ENCODE measurements at places on chromosomes 6 and 20. TPM values are rescaled to one million over a fixed set of nuclear protein-coding genes. Genes with fewer than 3 reads are reported as not detected.

DNA sequence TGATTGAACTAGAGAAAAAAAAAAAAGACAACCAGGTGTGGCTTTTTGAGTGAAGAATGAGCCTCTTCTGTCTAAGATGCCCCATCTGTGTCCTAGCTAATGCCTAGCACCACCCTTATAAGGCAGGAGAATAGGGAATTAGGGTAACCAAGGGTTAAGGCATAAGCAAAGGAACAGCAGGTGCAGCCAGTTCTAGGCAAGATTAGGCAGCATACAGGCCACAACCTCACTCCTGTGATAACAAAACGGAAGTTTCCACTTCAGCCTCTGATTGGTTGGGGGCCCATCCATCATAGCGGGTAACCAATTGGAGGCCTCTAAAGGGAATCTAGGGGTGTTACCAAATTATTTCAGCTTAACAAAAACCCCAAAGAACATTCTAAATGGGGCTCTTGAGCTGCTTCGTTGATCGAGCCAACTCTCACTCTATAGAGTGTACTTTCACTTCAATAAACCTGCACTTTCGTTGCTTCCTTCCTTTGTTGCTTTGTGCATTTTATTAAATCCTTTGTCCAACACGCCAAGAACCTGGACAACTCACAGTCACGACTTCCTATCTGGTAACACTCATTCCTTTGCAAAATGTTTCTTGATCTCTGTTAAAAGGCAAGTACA lies 61.9 kb upstream of the TAGAP start:
- peak; percentile 88 for DNase-seq

DNA sequence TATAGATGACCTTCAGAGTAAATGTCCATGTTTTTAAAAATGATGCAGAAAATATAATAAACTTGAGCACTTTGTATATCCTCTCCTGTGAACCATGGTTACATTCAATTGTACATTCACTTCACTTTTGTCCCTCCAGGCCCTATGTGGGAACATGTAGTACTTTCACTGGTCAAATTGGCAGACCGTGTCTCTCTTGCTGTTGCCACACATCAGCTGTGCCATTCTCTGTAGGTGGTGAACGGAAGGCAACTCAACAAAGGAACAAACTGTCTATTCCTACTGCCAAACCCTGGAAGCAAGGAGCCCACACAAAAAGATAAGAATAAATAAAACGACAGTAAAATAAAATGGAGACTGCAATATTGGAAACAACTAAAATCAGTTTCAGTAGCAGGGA lies 2.0 kb downstream of the ROS1 start:
- DNase-seq: no peak

- DNase-seq: no peak
Observed at GRCh38 chr6:71414486-71414885, 125.9 kb downstream of the OGFRL1 start.

GRCh38 chr20:59809630-59810448 lies 123.6 kb downstream of the SYCP2 start:
- DNase-seq: no peak

DNA sequence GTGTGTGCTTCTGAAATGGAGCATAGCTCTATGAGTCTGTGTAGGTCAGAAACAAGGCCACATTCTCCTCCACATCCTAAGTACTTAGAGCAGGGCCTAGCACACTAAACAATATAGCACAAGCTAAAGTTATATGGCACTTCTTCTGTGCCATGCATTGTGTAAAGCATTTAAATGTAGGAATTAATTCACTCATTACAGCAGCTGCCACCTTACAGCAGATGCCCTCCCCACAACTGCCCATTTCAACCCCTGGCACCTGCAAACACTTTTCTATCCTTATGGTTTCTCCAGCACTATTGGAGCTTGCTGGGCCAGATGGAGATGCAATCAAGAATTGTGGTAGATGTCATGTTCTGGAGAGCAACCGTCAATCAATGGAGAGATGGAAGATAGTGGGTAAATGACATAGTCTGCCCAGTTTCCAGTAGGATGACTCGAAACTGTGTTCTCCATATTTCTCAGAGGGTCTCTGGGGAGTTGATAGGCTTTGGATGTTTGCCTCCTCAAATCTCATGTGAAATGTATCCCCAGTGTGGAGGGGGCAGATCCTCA lies 373.7 kb downstream of the DOK5 start:
- DNase-seq: no peak

- no peak for DNase-seq
Observed at GRCh38 chr20:22586645-22587310, 2.4 kb upstream of the FOXA2 start.

The GJA10 gene
- polyA plus RNA-seq: not detected

The MAPK14 gene
- polyA plus RNA-seq: 83.7 TPM

Data from CD14-positive monocyte (primary cell).